ENCODE measurements at places on chromosomes 2 and 18.

- no peak for DNase-seq
These were observed 12.9 kb downstream of the SMARCAL1 start for GRCh38 chr2:216425008-216425787.

DNA sequence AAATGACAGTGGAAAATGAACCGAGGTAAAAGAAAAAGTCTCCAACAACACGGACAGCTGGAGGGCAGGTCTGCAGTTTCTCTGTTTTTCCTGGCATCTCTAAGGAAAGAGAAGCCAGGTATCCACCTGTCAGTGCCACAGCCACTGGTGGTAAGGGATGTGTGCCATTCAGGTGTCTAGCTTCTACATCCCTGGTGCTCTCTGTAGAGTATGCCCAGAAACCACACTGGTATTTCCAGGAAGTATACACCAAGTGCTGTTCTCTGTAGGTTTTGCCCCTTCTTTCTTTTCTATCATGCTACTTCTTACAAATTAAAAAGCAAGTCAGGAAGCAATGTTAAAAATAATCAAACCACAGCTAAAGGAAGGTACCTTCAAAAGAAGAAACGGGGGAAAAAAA lies 7.6 kb upstream of the AGFG1 start:
- DNase-seq = no peak

DNA sequence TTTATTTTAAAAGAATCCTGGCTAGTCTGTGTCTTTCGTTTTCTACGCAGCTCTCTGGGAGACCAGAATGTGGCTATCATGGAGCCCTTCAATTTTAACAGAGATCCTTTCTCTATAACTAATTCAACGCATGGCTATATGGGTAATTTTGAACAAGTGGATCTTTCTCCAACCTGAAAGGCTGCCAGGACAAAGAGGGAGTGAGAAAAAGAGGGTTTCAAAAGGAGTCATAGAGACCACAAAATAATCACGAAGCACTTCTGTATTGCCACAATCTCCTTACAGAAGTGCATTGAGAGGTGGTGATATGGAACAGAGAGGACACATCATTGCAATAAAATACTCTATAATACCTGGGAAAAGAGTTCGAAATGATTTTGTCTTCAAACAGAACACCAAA lies 21.7 kb upstream of the CDH2 start:
- DNase-seq = no peak

GRCh38 chr2:12718711-12719399 lies 2.1 kb downstream of the TRIB2 start:
- no peak for DNase-seq

- no peak for DNase-seq
These were observed 270.5 kb upstream of the MEIS1 start for GRCh38 chr2:66164470-66164869.

DNA sequence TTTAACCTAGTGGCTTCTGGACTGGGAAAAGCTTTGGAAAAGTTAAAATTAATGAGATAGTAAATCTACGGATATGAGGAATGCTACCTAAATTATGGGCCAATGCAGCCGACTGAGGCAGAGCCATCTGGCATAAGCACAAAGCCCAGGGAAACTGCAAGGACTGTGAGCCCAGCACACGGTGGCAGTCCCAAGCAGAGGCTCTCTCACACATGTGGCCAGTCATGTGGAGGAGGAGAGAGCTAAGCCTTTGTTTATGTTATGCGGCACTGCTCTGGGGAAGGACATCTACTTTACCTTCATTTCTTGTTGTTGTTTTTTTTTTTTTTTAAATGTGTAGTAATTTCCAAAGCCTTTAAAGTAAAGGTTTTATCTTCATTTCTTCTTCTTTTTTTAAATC lies 267.0 kb downstream of the STK39 start:
- DNase-seq = no peak

DNA sequence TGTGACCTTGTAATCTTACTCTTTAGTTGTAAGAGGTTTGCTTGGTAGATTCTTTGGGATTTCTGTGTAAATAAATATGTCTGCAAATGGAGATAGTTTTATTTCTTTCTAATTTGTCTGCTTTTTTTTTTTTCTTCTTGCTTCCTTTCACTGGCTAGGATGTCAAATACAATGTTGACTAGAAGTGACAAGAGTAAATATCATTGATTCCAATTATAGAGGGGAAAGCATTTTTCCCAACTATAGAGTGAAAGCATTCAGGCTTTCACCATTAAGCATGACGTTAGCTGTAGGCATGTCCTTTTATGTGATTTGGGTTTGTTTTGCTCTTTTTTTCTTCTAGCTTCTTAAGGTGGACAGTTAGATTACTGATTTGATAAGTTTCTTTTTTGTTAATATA lies 191.5 kb downstream of the MCFD2 start:
- no peak for DNase-seq

DNA sequence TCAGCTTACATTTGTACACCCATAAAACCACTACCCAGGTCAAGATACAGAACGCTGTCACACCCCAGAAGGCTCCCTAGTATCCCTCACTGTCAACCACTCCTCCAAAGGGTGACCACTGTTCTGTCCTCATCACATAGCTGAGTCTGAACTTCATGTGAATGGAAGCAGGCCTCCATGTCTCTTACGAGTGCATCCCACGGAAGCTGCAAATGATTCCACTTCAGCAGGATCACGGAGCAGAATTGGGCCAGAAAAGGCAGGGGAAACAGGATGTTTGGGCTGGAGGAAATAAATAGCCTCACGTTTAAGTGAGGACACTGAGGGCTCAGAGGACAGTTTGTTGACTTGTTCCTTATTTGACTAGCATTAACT lies 38.4 kb downstream of the LBH start:
- DNase-seq = no peak

GRCh38 chr2:54898456-54899226 lies 151.6 kb downstream of the RTN4 start:
- DNase-seq = no peak

DNA sequence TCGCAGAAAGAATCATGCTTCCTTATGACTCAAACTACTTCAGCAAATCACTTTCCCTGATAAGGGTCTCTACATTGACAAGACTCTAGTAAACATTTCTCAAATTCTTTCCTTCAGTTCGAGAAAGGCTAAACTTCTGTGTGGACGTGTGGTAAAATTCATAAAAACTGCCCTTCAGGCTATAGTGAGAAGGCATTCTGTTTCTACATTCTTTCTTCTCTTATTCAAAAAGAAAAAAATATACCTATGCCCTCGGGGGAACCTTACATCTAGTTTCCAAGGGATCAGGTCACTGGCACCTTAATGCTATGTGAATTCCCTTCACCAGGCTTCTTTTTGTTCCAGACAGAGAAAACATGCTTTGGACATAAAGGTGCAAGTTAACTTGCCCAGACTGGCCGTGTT lies 4.9 kb downstream of the VIT start:
- DNase-seq = no peak

Measured in left cardiac atrium (tissue), 4 donors.